ENCODE measurements at places on chromosomes 7 and 10.
A peak's percentile ranks its signal among the peaks of the same experiment; 100 is the strongest.

DNA sequence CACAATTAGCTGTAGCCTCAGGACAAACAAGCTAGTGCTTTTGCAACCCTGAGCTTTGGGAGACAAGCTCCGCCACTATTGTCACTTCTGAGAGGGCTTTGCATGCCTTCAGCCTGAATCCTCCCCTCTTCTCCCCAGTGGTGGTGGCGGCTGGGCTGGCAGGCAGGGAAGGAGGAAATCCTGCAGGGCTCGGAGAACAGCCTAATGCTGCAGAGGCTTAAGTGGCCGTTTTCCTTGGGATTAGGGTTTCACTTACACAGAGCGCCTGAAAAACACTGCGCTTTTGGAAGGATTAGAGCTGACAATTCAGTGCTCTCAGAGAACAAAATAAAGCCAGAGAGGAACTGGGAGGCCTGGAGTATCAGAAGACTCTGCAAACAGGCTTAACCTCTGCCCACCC is 71.3 kb downstream of the PAX2 start:
- no peaks in the 10 kb centered on the region for H3K36me3 ChIP-seq
- no peak overlapping the region for H3K4me3 ChIP-seq
- no peaks in the 10 kb centered on the region for H3K27me3 ChIP-seq
- no peak overlapping the region for H3K27ac ChIP-seq
- no peak for DNase-seq
- H3K4me1 ChIP-seq = no peaks in the 10 kb centered on the region

DNA sequence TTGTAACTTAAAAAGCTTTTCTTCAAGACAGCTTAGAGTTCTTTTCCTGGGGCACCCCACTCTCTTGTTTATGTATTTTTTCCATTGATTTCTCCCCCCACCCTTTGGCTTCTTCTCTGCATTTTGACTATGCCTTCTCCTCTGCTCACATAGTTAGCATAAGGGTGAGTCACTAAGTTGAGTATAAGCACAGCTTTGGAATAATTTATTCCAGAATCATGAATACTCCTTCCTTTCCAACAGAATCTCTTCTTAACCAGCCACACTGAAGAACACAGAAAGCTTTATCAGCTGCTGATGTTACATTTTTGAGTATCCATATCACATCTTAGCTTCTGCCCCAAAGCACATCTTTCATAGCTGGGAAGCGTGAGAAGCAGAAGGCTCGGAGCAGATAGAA is 449.5 kb upstream of the MKI67 start:
- H3K4me3 ChIP-seq = no peak overlapping the region
- H3K27ac ChIP-seq = no peak overlapping the region
- DNase-seq = no peak

- no peaks in the 10 kb centered on the region for H3K4me1 ChIP-seq
- no peak overlapping the region for H3K27ac ChIP-seq
- H3K4me3 ChIP-seq = no peak overlapping the region
- H3K27me3 ChIP-seq = no peaks in the 10 kb centered on the region
- H3K36me3 ChIP-seq = no peaks in the 10 kb centered on the region
- no peak for DNase-seq
Observed at GRCh38 chr7:131455546-131455945, 100.9 kb downstream of the PODXL start.

DNA sequence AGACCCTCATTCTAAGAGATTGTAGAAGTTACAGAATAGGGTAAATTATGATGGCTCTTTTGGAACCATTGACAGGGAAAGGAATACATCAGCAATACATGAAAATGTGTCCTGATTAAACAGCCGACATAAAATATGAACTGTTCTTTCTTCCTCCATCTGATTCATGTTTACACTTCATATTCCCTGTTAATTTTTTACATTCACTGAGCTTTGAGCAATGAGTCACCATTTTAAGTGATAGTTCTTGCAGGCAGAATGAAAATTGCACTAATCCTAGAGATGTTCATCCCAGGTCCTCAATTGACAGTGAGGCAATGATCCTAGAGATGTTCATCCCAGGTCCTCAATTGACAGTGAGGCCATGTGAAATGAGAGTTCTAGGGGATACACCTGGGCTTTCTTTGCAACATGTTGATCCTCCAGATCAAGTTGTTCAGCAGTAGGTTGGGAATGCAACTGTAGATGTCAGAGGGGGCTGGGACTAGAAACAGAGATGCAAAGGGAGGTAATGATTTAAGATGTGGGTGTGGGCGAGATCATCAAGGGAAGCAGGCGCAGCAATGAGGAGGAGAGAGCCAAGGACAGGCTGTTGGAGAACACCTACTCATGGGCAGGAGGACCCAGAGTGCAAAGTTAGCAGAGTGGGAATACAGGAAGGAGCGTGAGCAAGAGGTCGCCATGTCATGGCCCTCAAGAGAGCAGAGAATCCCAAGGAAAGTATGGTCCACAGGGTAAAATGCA is 138.7 kb downstream of the ZNF365 start:
- H3K27me3 ChIP-seq = no peaks in the 10 kb centered on the region
- H3K4me3 ChIP-seq = no peak overlapping the region
- H3K36me3 ChIP-seq = no peaks in the 10 kb centered on the region

DNA sequence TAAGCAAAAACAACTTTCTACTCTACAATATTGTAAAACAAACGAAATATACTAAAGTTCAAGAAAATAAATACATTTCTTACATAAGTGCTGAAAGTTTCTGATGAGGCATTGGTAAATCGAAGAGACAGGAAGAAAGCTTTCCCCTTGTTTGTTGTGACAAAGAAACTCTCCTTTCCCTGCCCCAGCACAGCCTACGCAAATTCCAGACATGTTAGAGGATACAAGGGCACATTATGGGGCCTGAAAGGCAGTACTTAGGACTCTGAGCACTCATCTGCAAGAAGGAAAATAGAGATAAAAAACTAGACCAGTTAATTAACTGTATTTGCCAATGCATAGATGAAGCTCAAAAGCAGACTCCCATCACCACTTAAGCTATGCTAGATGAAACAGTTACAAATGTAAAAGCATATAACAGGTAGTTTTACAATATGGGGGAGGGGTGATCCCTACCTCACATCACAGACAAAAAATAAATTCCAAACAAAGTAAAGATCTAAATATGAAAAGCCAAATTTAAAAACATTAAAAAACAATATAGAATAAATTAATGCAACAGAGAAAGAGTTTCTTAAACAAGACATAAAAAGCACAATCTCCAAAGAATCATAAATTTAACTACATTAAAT is 21.8 kb downstream of the ARHGAP19 start:
- no peaks in the 10 kb centered on the region for H3K27me3 ChIP-seq
- DNase-seq = no peak
- no peaks in the 10 kb centered on the region for H3K36me3 ChIP-seq
- H3K4me3 ChIP-seq = no peak overlapping the region
- H3K4me1 ChIP-seq = no peaks in the 10 kb centered on the region

DNA sequence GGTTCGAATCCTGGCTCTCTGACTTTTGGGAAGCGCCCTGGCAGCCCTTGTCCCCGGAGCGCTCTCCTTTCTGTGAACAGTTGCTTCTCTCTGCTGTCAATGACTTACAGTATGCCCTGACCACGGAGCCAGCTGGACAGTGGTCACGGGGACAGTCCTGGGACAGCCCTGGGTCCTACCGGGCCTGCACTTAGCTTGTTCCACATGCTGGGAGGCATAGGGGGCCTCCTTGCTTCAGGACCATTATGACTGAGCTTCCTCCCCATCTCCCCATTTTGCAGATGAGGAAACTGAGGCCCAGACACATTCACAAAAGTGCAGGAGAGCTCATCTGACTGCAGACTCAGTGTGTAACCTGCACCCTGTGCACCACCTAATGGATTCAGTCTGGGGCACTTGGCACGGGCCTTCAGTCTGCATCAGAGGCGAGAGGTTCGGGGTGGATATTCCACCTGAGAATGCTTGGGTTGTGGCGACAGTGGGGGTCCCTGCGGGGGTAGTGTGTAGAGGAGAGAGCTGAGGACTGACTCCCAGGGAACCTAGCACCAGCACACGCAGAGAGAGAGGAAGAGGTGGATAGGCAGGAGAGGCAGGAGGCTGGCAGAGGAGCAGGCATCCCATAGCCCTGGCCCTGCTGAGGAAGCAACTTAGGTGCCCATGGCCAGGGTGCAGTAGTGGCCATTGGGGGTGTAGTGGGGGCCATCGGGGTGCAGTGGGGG is 1.6 kb downstream of the DOCK1 start:
- peak overlapping the region; percentile 77 for H3K4me3 ChIP-seq
- no peaks in the 10 kb centered on the region for H3K36me3 ChIP-seq
- H3K4me1 ChIP-seq = peaks cover 15% of the 10 kb centered on the region
- DNase-seq = no peak

DNA sequence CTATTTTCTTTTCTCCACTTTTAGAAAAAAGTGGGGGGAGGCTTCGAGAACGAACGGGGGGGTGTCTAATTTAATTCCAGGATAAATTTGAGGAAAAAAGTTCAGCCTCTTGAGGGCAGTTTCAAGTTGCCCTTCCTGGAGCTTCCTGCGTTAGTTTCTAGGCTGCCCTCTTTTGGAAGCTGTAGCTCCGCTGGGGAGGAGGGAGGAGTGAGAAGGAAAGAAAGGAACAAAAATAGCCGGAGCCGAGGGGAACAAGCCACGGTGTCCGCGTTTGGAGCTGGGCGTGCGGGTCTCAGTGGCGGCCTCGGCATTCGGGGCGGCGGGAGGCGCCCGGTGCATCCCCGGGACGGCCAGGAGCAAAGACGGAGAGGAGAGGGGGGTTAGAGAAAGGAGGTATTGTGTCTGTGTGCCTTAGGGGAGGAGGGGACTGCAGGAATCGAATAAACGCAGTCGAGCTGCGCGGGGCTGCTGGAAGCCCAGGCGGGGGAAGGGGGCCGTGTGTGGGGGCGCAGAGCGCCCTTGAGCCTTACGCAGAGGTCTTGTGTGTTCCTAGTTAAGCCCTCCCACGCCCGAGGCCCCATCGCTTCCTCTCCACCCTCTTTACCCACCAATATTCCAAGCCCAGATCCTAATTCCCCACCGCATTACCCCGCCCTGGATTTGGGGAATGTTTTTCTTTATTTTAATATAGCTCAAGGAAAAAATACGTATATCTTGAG is 2.0 kb upstream of the TNRC18 start:
- peak overlapping the region; percentile 97 for H3K27ac ChIP-seq
- H3K36me3 ChIP-seq = no peaks in the 10 kb centered on the region
- peaks cover 5% of the 10 kb centered on the region for H3K4me1 ChIP-seq
- H3K27me3 ChIP-seq = no peaks in the 10 kb centered on the region
- H3K4me3 ChIP-seq = peak overlapping the region; percentile 85

DNA sequence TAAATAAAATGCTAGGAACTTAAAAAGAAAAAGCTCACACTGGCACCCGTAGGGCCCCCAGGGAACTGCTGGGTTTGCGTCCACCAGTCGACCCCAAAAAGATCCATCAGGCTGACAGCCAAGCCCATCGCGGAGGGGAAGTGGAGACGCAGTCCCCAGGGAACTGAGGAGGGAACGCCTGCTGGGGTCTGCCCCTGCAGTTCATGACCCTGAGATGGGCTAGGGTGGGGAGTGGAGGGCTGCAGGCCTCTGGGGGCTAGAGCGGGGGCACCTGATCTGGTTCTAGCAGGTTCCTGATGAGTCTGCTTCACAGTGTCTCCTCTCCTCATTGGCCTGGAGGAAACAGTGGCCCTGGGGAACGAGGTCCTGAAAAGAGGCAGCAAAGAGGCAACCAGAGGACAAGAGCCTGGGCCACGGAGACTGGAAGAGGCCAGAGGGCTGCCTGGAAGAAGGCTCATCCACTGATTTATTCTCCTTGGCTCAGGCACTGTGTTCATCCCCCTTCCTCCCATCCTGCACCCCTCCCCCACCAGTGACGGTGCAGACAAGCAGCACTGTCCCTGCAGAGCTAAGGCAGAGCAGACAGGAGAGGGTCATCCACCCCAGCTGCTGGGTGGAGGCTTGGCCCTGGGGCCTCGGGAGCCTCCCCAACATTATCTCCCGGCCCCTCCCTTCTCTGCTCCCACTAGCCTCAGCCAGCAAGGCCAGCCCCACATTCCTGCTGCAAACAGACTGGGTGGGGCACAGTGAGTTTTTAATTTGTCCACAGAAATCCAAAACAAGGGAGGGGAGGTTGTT is 24.7 kb upstream of the HSPA12A start:
- no peak for DNase-seq
- H3K4me3 ChIP-seq = no peak overlapping the region
- no peak overlapping the region for H3K27ac ChIP-seq
- H3K27me3 ChIP-seq = no peaks in the 10 kb centered on the region

DNA sequence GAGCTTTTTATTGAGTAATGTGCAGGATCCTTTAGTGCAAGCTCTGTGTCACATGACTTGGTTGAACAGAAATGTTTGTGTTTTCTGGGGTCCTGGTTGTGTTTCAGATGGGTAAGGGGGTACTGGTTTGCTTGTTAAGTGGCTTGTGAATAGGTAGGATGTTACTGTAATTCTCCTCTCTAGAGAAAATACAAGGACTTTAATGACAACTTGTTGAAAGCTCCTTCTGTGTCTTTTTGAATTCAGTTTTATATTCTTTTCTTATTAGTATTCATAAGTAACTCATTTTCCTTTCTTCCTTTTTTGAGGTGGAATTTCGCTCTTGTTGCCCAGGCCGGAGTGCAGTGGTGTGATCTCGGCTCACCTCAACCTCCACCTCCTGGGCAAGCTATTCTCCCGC is 85.5 kb upstream of the BTBD16 start:
- H3K27ac ChIP-seq = no peak overlapping the region
- H3K27me3 ChIP-seq = no peaks in the 10 kb centered on the region
- no peak overlapping the region for H3K4me3 ChIP-seq
- peaks cover 2% of the 10 kb centered on the region for H3K36me3 ChIP-seq
- DNase-seq = no peak

- no peak overlapping the region for H3K4me3 ChIP-seq
- H3K27ac ChIP-seq = no peak overlapping the region
- no peak for DNase-seq
- H3K27me3 ChIP-seq = no peaks in the 10 kb centered on the region
Observed at GRCh38 chr10:90817128-90817889, 40.5 kb downstream of the HTR7 start.

GRCh38 chr7:2575733-2576340 is 17.1 kb downstream of the IQCE start:
- H3K36me3 ChIP-seq = no peaks in the 10 kb centered on the region
- no peaks in the 10 kb centered on the region for H3K27me3 ChIP-seq
- no peak overlapping the region for H3K27ac ChIP-seq
- peaks cover 14% of the 10 kb centered on the region for H3K4me1 ChIP-seq
- no peak for DNase-seq

DNA sequence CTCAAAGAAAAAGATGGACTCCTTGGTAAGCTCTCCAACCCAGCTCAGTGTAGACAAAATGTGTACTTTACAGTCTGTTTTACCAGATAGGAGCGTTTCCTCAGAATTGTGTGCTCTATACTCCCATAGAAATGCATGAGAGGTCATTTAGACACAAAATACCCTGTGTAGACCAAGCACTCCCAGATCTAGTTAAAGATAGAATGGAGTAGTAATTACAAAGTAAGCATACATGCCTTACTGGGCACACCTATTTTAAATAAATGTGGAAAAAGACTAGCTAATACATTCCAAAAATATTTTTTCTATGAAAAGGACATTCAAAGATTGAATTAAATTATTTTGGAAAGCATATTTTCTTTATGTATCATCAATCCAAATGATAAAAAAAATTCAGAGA is 271.9 kb upstream of the DGKB start:
- H3K36me3 ChIP-seq = no peaks in the 10 kb centered on the region
- no peaks in the 10 kb centered on the region for H3K4me1 ChIP-seq
- H3K4me3 ChIP-seq = no peak overlapping the region

GRCh38 chr7:74655768-74656440 is 1.6 kb upstream of the GTF2I start:
- no peaks in the 10 kb centered on the region for H3K36me3 ChIP-seq
- no peaks in the 10 kb centered on the region for H3K27me3 ChIP-seq
- peak overlapping the region; percentile 82 for H3K27ac ChIP-seq
- DNase-seq = no peak

GRCh38 chr10:114777415-114777814 is 44.2 kb upstream of the FHIP2A start:
- no peaks in the 10 kb centered on the region for H3K4me1 ChIP-seq
- H3K27ac ChIP-seq = no peak overlapping the region
- no peaks in the 10 kb centered on the region for H3K36me3 ChIP-seq
- H3K4me3 ChIP-seq = no peak overlapping the region
- H3K27me3 ChIP-seq = no peaks in the 10 kb centered on the region

All from Caco-2 (cell line).